Ascending aorta (tissue), 2 donors: ENCODE measurements at places on chromosomes 7 and 10.

DNA sequence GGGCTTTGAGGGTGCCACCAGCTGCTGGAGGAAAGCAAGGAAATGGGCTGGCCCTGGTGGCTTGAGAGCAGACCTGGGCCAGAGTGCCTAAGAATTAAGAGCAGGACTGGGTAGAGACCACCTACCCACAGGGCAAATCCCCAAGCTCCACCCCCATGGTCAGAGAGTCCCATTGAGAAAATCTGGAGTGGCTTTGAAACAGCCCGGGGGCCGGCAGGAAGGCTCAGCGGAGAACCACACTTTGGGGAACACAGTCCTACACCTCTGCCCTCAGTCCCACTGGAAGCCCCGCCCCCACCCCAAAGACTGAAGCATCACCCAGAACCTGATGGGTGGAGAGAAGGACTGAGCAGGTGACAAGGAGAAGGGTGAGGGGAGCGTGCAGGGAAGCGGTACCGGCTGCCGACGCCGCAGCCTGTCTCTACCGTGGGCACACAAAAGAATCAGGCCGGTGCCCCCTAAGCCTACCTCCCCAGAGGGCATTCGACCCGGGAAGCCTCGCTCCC, 3.6 kb downstream of the SMARCD3 start:
- no peak for DNase-seq

- DNase-seq = no peak
Observed at GRCh38 chr10:95121904-95122303, 52.6 kb upstream of the CYP2C8 start.

DNA sequence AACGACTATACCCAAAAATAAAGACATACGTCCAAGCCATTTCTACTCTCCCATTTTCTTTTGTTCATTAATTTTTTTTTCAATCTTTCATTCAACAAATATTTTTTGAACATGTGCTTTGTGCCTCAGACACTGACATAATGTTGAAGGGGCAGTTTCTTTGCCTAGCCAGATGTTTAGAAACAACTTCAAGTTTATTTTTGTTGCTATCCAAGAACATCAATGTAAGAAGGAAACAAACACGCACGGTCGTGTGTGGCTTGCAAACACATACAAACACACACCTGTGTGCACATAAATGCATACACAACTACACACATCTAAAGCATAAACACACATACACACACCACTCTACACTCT, 39.9 kb downstream of the BTBD16 start:
- no peak for DNase-seq

GRCh38 chr10:49353895-49354566, 41.9 kb downstream of the DRGX start:
- no peak for DNase-seq

DNA sequence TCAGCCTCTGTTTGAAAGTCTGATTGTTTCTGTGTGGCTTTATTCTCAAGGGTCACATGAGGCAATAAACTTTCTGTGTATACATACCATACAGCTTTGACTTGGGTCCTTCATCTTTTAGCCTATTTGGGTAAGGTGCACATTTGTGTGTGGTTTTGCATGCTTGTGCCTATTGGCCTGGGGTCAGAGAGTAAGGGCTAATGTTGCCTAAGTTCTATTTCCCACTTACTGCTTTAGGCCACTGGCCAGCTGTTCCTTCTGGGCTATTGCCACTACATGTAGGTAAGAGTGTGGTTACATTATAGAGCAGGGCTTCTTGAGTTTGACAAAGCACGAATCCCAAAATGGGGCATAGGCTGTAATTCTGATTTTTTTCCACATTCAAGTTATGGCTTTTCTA, 21.8 kb downstream of the BBIP1 start:
- no peak for DNase-seq
